ENCODE measurements at places on chromosomes 3 and 15.

DNA sequence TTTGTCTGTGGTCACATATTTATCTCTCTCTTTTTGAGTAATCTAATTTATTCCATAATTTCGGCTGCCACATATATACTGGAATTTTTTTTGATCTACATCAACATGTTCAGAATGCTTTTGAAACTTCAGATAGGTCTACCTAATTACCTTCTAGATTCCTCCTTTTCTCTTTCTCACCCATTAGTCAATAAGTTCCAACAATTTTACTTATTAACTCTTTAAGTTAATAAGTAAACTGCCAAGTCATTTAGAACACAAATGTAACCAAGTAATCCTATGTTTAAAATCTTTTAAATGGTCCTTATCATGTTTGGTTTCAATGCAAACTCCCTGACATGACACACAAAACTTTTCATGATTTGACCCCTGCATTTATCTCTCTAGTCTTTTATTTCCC, 410.5 kb downstream of the UNC13C start:
- DNase-seq, result no peak

DNA sequence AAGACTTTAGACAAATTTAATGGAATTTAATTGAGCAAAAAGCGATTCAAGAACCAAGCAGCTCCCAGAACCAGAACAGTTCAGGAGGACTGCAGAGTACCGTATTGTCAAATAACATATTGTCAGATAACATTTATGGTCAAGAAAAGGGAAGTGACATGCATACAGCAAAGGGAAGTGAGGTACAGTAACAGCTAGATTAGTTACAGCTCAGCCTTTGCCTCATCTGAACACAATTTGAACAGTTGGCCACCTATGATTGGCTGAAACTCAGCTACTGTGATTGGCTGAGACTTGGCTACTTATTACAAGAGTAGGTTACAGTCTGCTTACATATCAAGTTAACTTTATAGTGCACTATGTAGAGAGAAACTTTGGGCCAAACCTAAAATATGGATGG, 21.9 kb downstream of the ZFAND6 start:
- DNase-seq, result no peak

DNA sequence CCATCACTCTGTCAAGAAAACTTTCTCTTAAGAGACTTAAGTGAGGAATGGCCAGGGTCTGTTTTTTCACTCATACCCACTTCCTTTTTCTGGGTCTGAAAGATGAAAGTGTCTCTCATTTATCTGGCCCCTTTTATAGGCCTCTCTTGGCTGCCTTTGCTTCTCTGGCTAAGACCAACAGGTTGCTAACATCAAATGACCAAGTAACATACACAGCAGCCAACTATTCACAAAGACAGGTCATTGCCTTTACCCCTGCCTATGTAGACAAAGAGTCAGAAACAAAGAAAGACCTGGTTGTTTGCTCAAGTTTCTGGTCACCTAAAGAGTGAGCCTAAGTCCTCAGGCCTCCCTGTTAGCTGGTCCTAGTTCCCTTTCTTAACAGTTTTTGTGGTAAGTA, 24.0 kb upstream of the CSTA start:
- no peak for DNase-seq

DNA sequence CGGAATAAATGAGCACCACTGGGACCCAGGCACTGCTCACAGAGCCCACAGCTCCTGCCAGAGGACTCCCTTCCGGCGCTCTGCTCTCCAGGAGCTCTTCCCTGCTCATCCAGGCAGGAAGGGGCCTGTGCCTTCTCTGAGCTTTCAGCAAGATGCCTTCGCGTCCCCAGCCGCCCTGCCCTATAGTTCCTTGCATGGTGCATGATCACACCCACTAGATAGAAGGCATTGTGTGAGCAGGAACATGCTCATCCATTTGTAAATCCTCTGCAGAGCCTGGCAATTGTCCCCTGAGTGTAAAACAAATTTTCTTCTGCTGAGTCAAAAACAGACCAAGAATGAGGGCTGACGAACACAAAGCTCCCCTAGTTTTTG, 181.6 kb downstream of the MEGF11 start:
- DNase-seq, result no peak

DNA sequence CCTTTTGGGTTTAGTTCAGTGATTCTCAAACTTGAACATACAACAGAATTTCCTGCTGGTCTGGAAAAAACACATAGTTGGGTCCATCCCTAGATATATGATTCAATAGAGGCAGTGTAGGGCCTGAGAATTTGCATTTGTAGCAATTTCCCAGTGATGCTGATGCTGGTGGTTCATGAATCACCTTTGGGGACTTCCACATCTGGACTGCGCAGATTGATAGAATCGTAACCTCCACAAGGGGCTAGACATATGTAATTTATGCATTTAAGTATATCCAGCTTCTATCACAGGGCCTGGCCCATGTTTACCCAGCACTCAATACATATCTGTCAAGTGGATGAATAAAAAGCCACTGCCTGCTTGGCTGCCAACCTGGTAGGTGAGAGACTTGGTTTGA, 33.8 kb upstream of the SUCLG2 start:
- no peak for DNase-seq

DNA sequence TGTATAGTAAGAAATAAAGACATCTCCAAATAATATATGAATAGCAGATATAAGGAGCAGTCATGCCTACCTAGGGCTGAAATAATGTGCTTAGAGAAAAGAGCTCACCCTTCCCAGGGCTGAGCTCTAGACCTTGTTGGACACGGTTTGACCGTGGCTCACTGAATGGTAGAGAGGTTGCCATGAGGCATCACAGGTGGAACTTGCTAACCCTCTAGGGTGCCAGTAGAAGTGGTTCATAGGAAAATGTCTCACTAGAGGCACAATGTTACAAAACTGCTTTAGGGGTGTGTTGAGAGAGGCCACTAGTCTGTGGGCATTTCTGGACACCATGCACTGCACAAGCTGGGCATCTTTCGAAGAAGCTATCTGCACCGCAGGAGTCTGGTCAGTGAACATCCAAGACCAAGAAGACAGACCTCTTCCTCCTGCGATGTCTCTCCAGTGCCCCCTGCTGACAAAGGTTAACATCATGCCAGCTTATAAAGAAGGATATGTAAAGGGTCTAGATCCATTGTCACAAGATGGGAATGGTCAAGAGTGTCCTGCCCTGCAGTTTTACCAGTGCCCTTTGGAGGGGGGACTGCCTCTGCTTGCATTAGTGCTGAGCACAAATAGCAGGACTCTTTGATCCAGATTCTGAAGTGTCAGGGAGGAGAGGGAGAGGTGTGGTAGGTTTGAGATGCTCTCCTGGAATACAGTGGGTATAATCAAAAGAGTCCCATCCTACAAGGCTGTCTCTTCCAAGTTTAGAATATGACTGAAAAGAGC, 266.8 kb downstream of the ZNF385D start:
- peak; percentile 8 for DNase-seq

- DNase-seq, result no peak
Measured at GRCh38 chr15:71874245-71874644, 63.9 kb downstream of the NR2E3 start.

DNA sequence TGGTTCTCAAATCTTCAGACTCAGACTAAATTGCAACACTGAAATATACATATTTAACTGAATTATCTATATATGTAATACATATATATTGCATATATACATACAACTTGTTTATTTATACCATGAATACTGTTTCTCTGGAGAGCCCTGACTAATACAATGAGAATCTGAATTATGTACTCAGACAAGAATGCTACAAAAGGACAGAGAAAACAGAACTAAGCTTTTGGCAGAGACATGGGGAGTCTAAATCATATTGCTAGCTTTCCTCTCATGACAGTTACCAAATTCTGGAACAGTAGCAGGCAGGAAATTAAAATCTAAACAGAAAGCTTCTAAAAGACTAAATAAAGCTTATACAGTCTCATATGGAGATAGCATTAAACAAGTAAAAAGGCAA, 142.4 kb upstream of the KCNMB2 start:
- DNase-seq, result no peak

DNA sequence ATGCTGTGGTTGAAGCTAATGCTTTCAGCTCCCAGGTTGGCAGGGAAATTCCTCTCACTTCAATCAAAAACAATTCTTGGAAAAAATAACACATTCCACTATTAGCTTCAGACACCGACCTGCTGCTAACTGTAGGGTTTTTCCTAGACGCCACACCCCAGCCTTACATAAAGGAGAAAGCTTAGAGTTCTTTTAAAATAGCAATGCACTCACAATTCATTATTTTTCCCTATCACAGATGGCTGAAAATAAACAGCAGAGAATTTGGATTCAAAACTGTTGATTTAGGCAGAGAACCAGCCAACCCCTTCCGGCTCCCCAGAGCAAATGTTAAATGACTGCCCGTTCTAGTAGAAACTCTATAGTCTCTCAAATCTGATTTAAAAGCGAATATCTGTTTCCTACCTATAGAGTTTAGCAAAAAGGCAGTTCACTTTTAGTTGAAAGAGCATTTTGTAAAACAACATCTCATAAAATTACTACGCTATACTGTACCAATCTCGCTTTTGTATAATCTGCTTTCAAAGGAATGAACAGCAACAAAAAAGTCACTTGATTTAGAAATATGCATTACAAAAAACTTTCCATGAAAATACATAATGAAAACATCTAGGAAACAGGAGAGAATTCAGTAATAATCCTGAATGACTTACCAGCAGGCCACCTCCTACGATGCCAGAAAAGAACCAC, 586 bp downstream of the TM4SF1 start:
- no peak for DNase-seq

GRCh38 chr15:41957021-41957897, 15.1 kb downstream of the EHD4 start:
- DNase-seq, result no peak

DNA sequence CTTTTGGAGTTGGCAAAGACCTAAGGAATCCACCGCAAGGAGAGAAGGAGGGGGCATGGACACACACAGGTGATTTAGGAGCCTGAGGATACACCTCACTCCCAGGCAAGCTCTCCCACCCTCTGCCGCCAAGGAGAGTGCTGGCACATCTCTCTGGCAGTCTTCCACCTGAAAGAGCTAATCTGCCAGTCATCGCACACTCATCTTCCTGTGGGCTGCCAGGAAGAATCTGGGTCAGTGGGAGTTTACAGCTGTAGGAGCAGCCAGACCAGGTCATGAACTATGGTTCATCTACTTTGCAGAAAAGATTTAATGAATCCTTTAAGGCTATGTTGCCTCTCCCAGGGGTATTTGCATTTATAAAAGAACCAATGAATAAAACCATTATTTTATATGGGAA, 170.6 kb upstream of the TSC22D2 start:
- no peak for DNase-seq

All from transverse colon (tissue), 4 donors.